ENCODE measurements at places on chromosomes 5 and 9. TPM values are rescaled to one million over a fixed set of nuclear protein-coding genes. Genes with fewer than 3 reads are reported as not detected.

GRCh38 chr5:113293068-113293974 lies 141.5 kb downstream of the TSSK1B start:
- H3K27ac ChIP-seq = no peak overlapping the region
- H3K4me1 ChIP-seq = no peaks in the 10 kb centered on the region
- no peak for DNase-seq
- no peak overlapping the region for H3K4me3 ChIP-seq
- H3K27me3 ChIP-seq = peaks cover 8% of the 10 kb centered on the region

GRCh38 chr5:113022661-113023060 lies 46.1 kb downstream of the DCP2 start:
- no peaks in the 10 kb centered on the region for H3K36me3 ChIP-seq
- H3K4me1 ChIP-seq = no peaks in the 10 kb centered on the region
- DNase-seq = no peak
- H3K4me3 ChIP-seq = no peak overlapping the region

DNA sequence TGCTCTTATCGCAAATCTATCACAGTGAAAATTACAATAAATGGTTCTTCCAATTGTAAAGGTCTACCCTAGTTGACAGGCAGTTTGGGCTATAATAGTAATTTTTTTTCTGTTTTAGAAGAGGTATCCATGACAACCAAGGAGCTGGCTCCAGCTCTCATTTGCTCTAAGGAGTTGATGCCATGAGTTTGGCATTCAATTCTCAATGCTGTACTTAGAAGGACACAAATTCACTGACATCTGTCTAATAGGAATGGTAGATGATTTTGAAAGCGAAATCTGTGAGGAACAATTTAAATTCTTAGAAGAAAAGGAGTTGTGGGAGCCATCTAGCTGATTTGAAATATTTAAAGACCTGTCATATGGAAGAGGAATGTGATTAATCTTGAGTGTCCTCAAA lies 203.6 kb upstream of the DAB2 start:
- H3K27ac ChIP-seq = no peak overlapping the region
- no peaks in the 10 kb centered on the region for H3K36me3 ChIP-seq
- H3K4me3 ChIP-seq = no peak overlapping the region
- H3K4me1 ChIP-seq = peaks cover 26% of the 10 kb centered on the region
- DNase-seq = no peak

DNA sequence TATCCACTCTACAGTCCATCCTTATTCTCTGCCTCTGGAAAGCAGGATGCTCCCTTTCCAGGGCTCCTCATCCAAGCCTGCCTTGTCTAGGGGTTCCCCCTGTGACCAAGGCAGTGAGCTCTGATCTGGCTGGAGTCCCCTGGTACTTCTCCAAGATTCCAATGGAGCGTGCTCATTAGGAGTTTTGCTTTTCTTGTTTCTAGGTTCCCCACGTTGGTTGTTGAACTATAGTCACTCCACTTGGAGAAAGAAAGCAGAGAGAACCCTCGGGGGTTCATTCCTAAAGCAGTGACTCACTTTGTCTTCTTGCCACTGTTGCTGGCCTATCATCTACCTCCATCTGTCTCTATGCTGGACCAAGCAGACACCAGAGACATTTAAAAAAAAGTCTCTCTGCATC lies 192.6 kb downstream of the TLE4 start:
- no peaks in the 10 kb centered on the region for H3K27me3 ChIP-seq
- no peaks in the 10 kb centered on the region for H3K4me1 ChIP-seq
- no peaks in the 10 kb centered on the region for H3K36me3 ChIP-seq
- no peak overlapping the region for H3K27ac ChIP-seq

- H3K27ac ChIP-seq = peak overlapping the region; percentile 96
- peaks cover 12% of the 10 kb centered on the region for H3K4me1 ChIP-seq
- peak overlapping the region; percentile 89 for H3K4me3 ChIP-seq
- no peaks in the 10 kb centered on the region for H3K27me3 ChIP-seq
- no peaks in the 10 kb centered on the region for H3K36me3 ChIP-seq
- no peak for DNase-seq
Measured at GRCh38 chr9:37464006-37464405, 1.2 kb downstream of the ZBTB5 start.

DNA sequence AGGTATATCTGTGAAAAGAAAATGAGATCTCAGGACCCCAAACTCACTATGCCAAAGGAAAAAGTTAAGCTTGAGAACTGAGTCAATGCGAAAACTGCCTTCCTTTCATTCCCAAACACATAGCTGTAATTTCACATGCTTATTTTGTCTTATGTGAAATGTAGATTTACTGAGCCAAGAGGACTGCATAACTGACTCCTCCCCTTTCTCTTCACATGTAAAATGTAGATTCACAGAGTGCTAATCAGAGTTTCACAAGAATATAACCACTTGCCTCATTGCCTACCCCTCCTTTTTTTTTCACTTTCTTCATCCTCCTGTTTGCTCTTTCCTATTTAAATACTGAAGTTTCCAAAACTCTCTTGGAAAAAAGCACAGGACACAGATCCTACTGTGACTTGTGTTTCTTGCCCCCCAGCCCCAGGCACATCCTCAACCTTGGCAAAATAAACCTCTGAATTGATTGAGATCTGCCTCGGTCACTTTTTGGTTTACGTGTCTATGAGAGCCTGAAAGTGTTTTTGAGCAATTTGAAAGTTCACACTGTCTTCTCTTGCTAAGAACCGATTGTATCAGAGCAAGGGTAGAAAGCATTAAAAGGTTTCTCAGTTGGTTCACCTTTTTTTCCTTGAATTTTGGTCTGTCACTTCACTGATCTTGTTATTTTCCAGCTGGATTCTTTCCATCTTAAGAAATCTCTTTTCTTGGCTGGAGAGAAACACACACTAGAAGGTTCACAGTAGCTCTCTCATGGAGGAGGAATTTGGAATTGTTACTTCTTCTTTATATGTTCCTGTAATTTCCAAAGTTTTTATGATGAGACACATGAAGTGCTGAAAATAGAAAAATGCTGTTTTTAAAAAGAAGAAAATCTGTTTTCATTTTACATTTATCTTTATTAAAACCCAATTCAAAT lies 44.8 kb upstream of the SNAPC3 start:
- H3K4me3 ChIP-seq = no peak overlapping the region
- no peaks in the 10 kb centered on the region for H3K27me3 ChIP-seq
- H3K36me3 ChIP-seq = no peaks in the 10 kb centered on the region
- no peak for DNase-seq
- peaks cover 5% of the 10 kb centered on the region for H3K4me1 ChIP-seq

- no peak overlapping the region for H3K4me3 ChIP-seq
- no peaks in the 10 kb centered on the region for H3K36me3 ChIP-seq
- no peaks in the 10 kb centered on the region for H3K27me3 ChIP-seq
- H3K27ac ChIP-seq = no peak overlapping the region
- DNase-seq = no peak
Measured at GRCh38 chr9:75894566-75894965, 4.1 kb downstream of the PCSK5 start.

GRCh38 chr5:40224421-40224820 lies 455.3 kb upstream of the PTGER4 start:
- no peaks in the 10 kb centered on the region for H3K36me3 ChIP-seq
- no peaks in the 10 kb centered on the region for H3K4me1 ChIP-seq
- no peaks in the 10 kb centered on the region for H3K27me3 ChIP-seq
- no peak for DNase-seq
- H3K27ac ChIP-seq = no peak overlapping the region

- H3K27ac ChIP-seq = no peak overlapping the region
- no peaks in the 10 kb centered on the region for H3K27me3 ChIP-seq
- DNase-seq = no peak
- no peak overlapping the region for H3K4me3 ChIP-seq
- H3K4me1 ChIP-seq = peaks cover 8% of the 10 kb centered on the region
- H3K36me3 ChIP-seq = no peaks in the 10 kb centered on the region
Measured at GRCh38 chr9:115038178-115038577, 79.8 kb downstream of the TNC start.

- H3K36me3 ChIP-seq = no peaks in the 10 kb centered on the region
- no peaks in the 10 kb centered on the region for H3K4me1 ChIP-seq
- H3K4me3 ChIP-seq = peak overlapping the region; percentile 54
- no peaks in the 10 kb centered on the region for H3K27me3 ChIP-seq
Measured at GRCh38 chr5:146877178-146877681, 1.3 kb downstream of the PPP2R2B start.

DNA sequence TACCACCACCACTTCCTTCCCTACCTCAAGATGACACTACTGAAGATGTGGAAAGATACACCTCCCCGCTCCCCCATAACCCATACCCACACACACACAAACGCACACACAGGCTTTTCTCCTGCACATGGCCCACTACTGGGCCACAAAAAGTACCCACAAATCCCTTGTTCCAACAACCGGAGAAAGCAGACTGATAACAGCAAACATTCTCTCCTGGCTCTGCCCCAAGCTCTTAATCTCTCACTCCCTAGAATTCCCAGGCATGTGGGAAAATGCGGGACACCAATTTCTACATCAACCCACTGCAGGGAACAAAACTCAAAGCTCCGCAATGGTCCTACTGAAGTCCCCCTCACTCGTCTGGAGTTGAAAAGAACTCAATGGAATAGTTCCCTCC lies 611.0 kb upstream of the KLF4 start:
- H3K27ac ChIP-seq = peak overlapping the region; percentile 22
- DNase-seq = no peak
- no peaks in the 10 kb centered on the region for H3K36me3 ChIP-seq
- peaks cover 16% of the 10 kb centered on the region for H3K4me1 ChIP-seq

- no peaks in the 10 kb centered on the region for H3K4me1 ChIP-seq
- peaks cover 3% of the 10 kb centered on the region for H3K36me3 ChIP-seq
- no peak for DNase-seq
- H3K27ac ChIP-seq = no peak overlapping the region
Measured at GRCh38 chr5:81235287-81236072, 2.4 kb downstream of the CKMT2 start.

Gene PPP6C
- total RNA-seq = 41.2 TPM

Gene ACTL7B
- not detected for total RNA-seq

Measured in Caco-2 (cell line).